ENCODE measurements at places on chromosomes 7 and 10.

GRCh38 chr10:129978322-129978721 lies 14.2 kb upstream of the EBF3 start:
- no peak for DNase-seq

GRCh38 chr7:139049111-139049510 lies 13.3 kb upstream of the ZC3HAV1L start:
- DNase-seq = no peak

DNA sequence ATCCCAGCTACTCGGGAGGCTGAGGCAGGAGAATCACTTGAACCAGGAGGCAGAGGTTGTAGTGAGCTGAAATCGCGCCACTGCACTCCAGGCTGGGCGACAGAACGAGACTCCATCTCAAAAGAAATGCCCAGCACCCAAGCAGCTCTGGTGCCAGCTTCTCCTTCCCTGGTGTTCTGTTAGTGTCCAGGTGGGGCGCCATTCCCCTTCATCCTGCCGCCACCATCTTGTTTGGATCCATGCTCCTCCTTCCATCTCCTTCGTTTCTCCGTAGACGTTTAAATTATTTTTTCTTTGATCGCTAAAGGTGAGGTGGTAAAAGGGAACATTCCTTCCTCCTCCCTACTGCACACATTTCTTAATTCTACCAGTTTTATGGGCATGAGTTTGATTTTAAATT lies 30.3 kb downstream of the PROSER2 start:
- no peak for DNase-seq

DNA sequence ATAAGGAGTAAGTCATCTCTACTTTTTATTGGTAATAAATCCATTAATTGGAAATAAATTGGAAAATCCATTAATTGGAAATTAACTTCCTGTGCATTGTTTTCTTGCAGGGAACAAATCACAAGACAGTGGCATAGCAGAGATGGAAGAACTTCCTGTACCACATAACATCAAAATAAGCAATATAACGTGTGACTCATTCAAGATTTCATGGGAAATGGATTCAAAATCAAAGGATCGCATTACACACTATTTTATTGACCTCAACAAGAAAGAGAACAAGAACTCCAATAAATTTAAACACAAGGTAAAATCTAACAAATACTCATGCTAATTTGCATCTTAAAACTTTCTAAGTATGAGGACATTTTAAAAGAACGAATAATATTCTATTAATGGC lies 57.8 kb downstream of the PHYHIPL start:
- DNase-seq = no peak

GRCh38 chr10:61992059-61992460 lies 90.6 kb downstream of the ARID5B start:
- DNase-seq = no peak

GRCh38 chr10:129969184-129969910 lies 5.3 kb upstream of the EBF3 start:
- DNase-seq = no peak

DNA sequence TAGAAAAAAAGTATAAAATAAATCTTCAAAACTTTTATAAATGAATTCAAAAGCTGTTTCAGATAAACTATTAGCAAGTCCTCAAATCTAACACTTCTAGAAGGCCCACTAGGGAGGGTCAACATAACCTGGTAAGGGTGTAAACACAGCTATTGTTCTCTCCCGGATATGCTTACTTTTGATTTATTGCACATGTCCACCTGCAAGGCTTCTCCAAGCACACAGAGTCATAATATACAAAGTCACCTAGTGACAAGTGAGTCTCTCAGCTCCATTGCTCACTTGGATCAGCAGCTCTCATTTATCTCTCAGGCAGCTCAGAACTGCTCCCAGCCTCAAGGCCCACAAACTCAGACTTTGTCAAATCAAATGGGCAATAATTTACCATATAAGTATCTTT lies 44.0 kb upstream of the COL1A2 start:
- no peak for DNase-seq

- no peak for DNase-seq
These were observed 682.8 kb downstream of the MAGI2 start for GRCh38 chr7:78770422-78771410.

DNA sequence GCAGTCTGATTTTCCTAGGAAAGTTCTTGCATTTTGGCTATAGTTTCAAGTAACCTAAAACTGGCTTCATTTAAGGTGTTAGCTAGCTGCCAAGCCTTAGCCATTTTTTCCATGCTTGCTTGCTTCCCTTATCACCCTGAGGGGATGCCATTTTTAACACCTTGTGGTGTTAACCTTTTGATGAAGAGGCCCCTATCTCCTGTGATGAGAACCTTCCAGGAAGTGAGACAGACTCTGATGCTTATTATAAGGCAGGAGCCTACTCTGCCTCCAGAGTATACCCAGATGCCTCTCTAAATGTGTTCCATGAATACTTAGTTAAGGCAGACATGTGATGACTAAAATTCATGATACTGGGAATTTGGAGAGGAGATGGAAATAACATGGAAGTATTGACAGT lies 4.9 kb upstream of the VWA2 start:
- no peak for DNase-seq

DNA sequence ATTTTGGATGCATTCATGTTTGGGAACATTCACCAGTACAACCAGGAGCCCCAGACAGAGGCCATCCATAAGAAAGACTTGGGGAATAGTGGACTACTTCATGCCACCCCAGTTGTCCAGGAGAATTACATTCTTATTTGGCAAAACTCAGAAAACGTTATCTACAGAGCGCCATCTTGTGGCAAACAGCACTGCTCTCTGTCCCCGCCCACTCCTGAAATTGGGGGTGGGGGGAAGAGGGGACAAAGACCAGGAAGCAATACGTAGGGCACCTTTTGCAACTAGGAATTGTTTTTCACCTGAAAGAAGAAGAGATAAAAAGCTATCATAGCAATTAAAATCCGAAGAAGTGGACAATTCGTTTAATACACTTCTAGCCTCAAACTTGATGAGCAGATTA lies 134.6 kb upstream of the MGMT start:
- no peak for DNase-seq

- DNase-seq = no peak
These were observed 19.1 kb downstream of the AUTS2 start for GRCh38 chr7:69617364-69617763.
